ENCODE measurements at places on chromosomes 7 and 10.

DNA sequence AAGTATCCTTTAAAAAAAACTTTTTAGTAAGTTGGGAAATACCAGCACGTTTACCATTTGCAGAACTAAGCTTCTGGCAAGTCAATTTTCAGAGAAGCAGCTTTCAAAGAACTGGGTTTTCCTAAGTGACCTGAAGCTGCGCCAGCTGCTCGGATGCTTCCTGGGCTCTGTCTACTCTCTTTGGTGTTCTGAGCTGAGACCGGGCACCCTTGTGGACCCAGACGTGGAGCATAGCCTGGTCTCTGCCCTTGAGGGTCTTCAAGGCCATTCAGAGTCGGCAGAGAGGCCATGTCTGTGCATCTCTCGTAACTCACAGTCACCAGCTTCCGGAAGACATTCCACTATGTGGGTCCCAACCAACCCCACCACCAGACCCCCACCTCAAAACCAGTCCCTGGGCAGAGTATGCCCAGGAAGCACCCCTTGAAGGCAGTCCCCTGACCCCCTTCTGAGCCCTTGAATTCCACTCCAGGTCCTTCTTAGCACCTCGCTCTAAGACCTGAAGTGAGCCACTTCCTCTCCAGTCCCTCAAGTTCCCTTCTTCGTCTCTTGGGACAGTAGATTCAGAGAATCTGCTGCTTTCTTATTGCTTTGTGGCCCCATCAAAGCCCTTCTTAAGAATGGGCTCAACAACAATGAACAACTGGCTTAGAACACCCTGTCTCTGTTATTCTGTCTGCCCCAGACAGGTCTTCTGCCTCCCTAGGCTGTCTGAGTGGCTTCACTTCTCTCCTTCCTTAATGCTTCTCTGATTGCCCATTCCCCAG is 8.5 kb downstream of the CALML5 start:
- DNase-seq, result no peak

- DNase-seq, result no peak
Measured at GRCh38 chr7:98216941-98217622, 5.8 kb downstream of the BHLHA15 start.

GRCh38 chr7:31811650-31812461 is 124.8 kb downstream of the PPP1R17 start:
- DNase-seq, result no peak

- DNase-seq, result no peak
Measured at GRCh38 chr7:116726713-116727431, 54.9 kb downstream of the MET start.

DNA sequence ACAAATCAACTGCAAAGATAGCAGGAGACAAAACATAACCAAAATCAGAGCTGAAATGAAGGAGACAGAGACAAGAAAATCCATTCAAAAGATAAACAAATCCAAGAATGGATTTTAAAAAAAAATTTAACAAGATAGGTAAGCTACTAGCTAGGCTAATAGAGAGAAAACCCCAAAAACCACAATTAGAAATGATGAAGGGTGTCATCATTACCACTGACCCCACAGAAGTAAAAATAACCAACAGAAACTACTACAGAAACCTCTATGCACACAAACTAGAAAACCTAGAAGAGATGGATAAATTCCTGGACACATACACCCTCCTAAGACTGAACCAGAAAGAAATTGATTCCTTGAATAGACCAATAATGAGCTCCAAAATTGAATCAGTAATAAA is 117.6 kb downstream of the DNAJC1 start:
- DNase-seq, result no peak

- no peak for DNase-seq
Measured at GRCh38 chr10:31947144-31947926, 18.7 kb upstream of the ARHGAP12 start.

All from activated T-cell treated with anti-CD3 and anti-CD28 coated beads for 48 hours (primary cell).